ENCODE measurements at places on chromosomes 6 and 20.
A peak's percentile ranks its signal among the peaks of the same experiment; 100 is the strongest.

GRCh38 chr6:965343-965742 lies 272.4 kb upstream of the EXOC2 start:
- no peak for DNase-seq

DNA sequence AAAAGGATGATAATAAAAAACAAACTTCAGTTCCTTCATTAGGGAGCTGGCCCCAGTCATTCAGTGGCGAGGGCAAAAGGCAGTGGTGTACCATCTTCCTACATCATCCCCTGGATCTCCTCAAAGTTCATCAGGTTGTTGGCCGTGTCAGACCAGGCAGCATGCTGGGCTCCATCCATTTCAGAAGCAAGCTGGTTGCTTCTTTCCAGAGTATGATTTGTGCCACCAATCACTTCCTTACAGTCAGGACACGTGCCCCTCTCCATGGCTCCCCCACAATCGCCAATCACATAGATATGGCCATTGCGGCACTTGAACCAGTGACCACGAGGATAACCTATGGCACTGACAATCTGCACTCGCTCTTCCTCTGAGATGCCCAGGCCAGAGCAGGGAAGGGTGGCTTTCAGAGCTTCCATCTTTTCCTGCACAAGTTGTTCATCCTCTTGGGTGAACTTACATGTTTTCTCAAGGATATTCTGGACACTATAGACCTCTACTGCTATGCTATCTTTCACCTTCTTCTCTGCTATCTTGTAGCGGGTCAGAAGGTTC lies 28.0 kb downstream of the DDX27 start:
- DNase-seq, result no peak

DNA sequence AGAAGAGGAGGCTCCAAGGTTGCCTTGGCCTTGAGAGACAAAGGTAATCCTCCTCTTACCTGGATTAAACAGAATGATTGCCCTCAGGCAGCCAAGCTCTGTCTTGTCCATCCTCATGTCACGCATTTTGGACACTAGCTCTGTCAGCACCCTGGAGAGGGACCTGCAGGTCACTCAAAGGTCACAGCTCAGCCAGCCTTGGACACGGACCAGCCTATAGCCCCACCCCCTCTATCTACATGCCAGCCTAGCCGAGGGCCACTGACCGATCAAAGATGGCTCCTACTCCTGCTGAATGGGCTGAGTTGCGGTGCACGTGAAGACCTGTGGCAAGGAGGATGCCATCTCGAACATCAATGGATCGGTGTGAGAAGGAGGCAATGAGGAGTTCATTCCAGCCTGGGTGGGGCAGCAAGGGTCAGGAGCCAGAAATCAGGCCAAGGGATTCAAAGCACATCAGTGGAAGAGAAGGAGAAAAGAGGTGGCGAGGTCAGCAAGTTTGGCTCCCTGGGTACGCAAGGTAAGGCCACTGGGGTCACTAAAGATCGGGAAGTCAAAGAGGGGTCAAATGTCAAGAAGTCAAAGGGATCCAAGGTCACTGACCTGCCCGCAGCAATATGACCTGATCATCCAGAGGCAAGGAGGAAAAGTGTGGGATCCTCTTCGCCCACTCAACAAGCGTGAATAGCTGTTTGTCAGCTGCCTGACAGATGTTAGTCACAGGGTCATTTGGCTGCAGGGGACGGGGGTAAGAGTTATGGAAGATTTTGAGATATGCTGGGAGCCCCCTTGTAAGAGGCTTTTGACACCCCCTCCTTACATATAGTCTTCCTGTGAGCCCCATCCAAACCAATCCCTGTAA lies 3.3 kb upstream of the COL11A2 start:
- DNase-seq, result no peak

DNA sequence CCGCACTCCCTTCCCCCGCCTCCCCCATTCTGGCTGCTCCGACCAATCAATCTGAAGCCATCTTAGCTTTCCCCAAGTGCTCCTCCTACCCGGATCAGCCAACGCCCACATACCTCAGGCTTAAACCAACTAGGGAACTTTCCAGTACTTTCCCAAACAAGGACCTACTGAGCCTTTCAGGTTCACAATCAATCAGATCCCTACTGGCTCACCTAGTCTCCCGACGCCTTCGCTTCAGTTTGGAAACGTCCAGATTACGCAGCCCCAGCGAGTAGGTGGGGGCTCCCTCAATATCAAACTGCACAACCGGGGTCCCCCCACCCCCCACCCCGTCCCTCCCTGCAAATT lies 432 bp downstream of the HSPA1L start:
- peak; percentile 99 for DNase-seq

GRCh38 chr6:87692086-87692485 lies 9.9 kb downstream of the AKIRIN2 start:
- no peak for DNase-seq

DNA sequence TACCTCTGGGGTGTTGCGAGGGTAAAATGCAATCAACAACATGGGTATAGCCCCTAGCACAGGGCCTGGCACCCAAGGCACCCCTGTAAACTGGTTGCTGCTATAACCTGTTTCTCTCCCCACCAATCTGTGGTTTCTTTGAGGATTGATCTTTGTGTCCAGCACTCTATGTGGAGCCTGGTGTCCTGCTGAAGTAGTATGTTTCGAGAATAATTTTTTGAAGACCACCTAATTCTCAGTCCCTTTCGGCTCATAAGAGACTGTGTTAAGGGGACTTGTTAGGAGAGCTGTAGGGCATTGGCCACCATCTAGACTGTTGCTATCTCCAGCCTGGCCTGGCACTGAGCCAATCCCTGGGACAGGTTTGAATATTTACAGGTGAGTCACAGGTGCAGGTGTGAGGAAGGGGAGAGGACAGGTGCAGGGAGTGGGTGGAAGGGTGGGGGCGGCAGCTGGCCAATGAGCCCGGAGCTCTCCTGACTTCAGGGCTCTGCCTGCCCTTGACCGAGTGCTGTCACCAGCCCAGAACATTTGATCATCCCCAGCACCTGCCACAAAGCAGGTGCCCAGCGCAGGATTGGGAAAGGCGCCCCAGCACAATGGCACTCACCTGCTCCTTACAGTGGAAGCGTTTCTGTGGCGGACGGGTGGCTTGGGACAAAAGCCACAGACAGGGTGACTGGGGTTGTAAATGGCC lies 8.1 kb upstream of the C20orf144 start:
- DNase-seq, result no peak

DNA sequence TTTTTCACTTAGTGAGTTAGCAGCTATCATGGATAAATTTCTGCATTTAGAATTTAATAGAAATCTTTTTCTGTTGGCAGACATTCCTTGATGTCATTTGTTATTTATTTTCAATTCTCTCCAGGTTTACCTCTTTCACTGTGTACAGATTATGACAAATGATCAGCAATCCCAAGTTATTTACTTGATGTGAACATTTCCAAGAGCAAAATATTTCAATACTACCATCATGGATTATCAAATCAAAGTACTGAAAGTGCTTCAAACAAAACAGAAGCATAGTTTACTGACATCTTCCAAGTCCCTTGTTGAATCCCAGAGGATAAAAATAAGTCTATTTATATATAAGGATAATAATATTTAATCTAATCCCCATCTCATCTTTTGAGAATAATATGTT lies 852.2 kb upstream of the CITED2 start:
- DNase-seq, result no peak

All from pons (tissue), 1 donor.